Nucleus accumbens (tissue), 56 donors: ENCODE measurements at places on chromosomes 7 and 10.

DNA sequence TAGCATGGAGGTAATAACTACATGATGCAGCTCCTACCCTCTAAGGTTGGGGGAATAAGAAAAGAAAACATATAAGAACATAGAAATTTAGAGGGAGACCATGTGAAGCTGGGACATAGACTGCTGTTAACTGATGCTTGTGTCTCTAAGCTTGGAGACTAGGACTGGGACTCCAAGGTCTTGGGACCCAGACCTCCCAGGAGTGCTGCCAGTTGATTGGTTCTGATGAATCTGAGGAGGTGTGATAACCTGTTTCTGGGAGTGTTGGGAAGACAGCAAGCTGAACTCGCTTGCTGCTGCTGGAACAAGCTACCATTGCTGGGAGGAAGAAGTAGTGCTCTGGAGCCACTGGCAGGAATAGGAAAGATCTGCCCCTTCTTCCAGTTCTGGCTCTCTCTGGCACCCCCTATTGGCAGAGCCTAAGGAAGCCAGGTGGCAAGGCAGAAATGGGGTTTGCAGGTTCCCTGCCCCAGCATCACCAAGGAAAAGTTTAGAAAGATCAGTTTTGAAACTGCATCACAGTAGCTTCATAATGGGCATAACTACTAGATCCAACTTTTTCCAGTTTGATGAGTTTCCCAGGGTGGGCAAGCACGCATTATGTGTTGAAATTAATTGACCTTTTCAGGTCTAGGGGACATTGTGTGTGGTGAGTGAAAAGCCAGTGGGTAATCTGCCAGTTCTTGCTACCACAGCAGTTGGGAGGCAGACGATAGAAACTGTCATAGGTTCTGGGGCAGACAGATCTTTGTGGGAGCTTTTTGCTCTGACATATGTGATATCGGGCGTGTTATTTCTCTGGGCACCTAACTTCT, 140.7 kb downstream of the SND1 start:
- no peak for DNase-seq

GRCh38 chr10:29616542-29616941, 18.2 kb downstream of the SVIL start:
- no peak for DNase-seq

DNA sequence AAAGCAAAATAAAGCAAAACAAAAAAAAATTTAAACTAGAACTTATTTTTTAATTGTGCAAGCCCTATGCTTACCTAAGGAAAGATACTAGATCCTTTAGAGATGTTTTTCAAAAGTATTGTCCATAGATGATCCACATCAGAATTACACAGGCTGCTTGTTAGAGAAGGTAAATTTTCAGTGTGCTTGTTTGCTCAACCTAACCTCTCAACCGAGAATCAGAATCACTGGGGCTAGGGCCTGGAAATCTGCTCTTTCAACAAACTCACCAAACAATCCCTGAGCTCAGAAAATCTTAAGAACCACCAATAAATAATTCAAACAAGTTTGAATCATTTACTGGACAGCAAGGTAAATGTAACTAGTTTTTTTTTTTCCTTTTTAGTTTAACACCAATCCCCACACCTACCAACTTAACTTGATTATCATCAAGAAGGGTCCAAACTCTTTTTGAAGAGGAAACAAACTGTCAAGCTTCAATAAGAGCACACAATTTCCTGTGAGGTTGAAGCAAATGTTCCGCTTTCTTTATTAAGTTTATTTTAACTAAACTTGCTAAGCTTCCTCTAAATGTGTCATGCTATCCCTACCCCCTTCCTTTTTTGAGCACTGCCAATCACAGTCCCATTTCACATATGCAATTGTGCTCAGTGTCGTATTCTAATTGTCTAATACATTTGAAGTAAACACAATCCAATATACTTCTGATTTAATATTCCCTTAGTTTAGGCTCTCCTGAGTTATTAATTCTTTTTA, 7.4 kb upstream of the TSPAN33 start:
- no peak for DNase-seq

- DNase-seq, result no peak
These were observed 362.9 kb upstream of the NUPR2 start for GRCh38 chr7:56479136-56479535.

DNA sequence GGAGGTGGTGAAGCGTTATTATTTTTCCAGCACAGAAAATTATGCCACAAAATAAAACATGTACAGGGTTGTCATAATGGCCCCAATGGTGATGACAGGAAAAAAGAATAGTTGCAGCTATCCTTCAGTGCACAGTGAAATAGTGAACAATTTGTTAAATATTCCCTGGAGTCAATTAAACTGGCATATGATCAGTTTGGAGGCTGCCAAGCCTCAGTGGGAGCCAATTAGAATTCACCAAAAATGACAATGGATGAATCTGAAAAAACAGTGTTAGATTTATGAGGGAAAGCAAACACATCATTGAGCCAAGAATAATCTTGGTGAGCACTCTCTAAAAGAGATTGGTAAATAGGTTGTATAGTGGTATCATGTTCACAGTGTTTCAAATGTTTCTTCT, 146.3 kb downstream of the OTUD1 start:
- no peak for DNase-seq

DNA sequence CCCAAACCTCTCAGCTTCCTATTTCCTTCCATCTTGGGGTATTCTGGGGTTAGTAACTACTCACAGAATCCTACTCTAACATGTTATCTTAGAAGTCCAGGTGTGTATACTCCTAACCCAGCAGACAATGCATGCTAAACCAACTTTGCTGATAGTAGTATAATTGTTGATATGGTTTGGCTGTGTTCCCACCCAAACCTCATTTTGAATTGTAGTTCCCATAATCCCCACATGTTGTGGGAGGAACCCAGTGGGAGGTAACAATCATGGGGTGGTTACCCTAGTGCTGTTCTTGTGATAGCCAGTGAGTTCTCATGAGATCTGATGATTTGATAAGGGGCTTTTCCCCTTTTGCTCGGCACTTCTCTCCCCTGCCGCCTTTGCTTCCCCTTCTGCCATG, 135.1 kb downstream of the CHRM2 start:
- DNase-seq, result no peak

DNA sequence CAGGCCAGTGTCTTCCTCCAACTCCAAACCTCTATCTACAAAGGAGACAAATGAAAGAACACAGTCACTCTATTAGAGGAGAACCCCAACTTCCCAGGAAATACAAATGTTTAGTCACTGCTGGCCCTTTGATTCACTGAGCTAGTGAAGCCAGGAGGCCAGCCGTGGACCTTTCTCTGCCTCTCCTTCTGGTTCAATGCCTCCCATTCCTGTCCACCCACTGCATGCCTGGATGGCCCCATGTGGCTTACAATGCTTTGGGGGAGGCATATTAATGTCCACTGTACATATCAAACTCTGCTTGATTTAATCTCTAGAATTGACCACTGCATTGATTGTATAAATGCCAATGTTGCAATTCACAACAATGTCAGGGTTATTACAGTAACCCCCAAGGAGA, 687.3 kb downstream of the KCNMA1 start:
- no peak for DNase-seq

DNA sequence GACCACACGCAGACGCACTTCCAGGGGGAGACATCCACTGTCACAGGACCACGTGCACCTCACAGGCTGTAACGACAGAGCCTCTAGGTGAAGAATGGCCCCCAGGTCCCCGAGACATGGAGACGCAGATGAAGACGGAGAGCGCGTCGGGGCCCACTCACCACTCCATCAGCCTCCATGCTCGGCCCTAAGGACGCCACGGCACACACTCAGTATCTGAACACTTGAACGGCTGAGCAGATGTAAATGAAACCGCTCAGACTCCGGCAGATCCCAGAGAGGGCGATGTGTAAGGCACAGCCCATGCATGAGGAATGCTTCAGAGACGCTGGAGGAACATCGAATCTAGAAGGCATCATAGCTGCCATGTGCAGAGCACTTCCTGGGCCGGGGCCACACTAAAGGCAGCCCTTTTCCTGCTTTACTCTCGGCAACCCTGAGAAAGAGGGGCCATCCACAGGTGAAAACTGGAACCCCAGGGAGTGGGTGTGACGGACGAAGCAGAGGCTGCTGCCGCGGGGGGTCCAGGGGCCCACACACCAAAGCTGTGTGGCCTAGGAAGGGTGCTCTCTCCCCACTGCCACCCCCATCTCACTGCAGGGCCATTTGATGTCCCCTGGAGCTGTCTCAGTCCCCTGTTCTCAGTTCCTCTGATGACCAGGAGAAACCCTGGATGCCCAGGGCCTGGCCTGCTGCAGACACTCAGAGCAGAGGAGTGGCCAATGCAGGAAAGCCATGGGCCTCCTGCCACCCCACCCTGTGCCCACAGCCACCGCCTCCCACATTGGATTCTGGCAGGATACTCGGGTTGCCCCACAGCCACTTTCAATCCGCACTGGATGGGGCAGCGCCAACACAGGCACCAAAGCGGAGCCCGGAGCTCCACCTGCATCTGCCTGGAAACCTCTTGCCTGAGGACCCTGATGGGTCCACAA, 253.8 kb downstream of the MAD1L1 start:
- DNase-seq, result no peak

GRCh38 chr7:121530227-121531174, 134.4 kb upstream of the FAM3C start:
- no peak for DNase-seq

DNA sequence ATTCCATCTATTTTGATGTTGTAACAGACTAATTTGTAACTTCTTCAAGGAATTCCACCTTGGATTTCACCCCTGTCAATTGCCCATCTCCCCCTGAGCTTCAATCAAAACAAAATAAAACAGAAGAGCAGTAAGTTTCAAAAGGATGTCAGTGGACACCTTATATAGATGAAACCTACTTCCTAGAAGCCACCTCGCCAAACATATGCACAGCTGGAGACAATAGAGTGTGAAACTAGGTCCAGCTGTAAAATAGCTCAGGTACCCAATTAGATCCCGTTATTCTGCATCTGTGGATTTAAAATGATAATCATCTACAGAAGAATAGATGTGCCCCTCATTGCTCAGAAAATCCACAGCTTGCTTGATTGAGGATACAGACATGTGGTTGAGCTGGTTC, 598.6 kb downstream of the SH2D4B start:
- no peak for DNase-seq

DNA sequence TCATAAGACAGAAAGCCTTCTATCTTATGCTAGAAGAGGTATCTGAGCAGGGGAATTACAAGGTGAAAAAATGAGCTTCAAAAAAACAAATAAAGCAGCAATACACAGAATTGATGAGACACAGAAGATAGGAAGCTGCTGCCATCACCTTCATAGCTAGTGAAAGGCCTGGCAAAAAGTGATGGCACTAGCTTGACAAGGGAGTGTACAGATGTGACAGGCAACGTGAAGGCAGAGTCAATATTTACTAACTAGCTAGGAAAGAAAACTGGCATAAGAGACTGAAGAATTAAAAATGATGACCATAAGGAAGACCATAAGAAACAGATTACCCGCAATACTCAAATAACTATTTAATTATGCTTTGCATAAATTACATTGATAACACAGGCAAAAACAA, 9.4 kb downstream of the GPR22 start:
- no peak for DNase-seq

DNA sequence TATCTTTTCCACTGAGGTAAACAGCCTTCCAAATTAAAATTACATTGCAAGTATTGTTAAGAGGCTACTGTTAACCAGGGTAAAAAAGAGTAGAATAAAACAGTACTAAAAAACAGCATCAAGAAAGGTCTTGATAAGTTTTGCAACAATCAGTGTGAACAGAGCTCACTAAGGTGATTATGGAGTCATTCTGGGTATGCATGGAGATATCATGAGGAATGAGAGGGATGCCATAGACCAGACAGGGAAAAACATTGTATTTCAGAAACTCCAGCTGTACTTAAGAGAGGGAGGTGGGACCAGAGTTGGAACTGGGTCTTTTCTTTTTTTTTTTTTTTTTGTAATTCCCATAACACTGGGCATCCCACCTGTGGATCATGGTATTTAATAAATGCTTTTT, 549.6 kb downstream of the INHBA start:
- DNase-seq, result no peak

DNA sequence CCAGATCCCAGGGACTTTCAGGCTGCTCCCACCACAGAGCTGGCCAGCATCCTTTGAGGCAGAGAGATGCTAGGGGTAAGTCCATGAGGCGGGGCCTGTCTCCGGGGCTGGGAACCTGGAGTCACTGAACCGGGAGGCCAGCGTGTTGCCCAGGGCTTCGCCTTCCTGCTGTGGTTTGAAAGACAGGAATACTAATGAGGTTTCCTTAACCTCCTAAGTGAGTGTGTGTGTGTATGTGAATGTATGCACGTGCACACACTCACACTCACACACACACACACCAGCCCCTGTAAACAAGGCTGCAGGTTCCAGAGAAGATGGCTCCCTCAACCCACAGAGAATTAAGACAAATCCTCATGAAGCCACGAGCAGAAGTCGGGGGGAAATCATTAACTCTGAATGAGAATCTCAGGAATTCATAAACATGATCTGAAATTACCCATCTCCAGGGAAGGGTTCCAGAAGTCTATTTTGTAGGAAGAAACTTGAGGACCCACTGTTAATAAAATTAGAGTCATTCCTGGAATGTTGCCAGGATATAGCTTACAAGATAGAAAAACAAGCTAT, 20.3 kb upstream of the PFKP start:
- no peak for DNase-seq

DNA sequence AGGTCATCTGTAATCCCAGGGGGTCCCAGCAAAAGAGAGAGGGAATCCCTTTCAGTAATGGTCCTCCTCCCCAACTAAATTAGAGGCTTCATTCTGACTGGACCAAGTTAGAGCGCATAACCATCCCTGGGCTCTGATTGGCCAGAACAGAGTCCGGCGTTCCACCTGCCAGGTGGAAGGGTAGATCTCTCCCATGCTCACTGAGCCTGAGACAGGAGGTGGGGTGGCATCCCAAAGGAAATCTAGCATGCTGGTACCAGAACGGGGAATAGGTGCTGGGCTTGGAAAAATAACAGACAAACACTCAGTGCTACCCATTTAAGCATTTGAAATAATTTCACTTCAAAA, 21.0 kb upstream of the TSPAN33 start:
- no peak for DNase-seq

- DNase-seq, result no peak
These were observed 832.4 kb downstream of the DNAJB9 start for GRCh38 chr7:109402107-109402506.
